ENCODE measurements at places on chromosomes 1 and 21.
A peak's percentile ranks its signal among the peaks of the same experiment; 100 is the strongest.

DNA sequence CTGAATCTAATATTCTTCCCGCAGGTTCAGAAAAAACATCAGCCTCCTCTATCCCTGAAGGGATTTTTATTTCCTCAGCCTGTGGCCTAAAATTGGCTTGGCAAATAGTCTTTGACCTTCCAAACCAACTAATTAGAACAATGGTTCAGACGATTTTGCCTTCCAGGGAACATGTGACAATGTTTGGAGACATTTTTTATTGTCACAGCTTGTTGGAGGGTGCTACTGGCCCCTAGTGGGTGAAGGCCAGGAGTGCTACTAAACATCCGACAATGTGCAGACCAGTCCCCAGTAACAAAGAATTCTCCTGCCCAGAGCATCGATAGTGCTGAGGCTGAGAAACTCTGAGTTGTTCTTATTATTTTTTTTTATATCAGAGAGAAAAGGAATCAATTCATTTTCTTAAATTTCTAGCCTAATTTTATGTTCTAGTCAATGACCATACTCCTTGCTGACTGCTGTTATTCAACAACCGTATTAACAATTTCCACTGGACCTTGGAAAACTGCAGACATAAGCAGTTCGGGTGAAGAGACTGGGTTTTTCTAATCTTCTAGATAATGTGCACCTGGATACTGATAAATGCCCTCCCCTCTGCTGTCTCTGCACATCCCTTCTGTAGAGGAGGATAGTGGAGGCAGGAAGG lies 280.7 kb downstream of the LMX1A start:
- no peak for DNase-seq

DNA sequence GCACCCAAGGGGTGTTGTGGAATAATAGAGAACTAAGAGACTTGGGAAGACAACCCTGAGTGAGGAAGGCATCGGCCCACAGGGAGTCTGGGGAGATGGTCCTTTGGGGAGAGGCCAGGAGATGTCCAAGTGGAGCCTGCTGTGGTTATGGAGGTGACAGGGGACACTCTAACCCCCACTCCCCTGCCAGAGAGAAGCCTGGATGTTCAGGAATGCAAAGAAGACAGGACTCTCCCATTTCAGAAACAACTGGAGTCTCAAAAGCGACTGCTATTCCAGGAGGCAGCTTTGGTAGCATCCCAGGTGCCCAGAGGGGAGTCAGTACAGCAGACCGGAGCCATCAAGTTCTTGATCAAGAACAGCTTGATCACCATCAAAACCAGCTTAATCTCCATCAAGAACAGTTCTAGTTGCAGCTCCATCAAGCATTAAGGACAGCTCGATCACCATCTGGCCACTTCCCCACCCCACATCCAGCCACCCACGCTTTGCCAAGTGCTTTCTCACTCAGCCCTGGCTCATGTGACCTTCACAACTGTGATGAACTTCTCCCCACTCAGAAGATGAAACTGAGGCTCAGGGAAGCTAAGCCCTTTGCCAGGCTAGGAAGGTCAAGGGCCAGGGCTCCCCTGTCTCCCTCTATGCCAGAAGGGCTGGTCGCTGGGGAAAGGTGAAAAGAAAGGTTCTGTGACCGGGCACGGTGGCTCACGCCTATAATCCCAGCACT lies 743 bp downstream of the CD52 start:
- peak; percentile 25 for DNase-seq

GRCh38 chr1:155044812-155045657 lies 6.1 kb upstream of the ADAM15 start:
- peak; percentile 57 for DNase-seq

DNA sequence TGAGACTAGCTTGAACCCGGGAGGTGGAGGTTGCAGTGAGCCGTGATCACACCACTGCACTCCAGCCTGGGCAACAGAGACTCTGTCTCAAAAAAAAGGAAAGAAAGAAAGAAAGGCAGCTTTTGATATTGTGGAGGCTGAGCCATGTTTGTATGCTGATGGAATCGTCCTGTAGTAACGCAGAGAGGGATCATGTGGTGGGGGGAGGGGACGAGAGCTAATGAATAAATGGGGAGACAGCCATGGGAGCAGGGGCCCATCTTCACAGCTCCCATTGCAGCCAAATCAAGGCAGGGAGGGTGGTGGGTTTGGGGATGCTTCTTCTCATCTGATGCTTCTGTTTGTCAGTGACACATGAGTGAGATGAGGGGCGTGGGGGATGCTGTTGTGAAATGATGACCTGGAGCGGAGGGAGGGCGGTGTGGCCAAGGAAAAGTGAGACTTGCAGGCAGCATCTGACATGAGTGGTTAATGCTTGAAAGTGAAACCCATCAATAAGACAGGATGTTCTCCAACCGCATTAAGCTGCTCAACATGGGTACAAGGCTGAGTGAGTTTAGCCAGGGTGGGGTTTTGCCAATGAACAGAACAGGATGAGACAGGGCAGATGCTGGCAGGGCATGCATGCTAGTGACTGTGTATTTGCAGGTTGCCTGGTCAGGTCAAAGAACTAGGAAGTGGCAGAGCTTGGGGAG lies 16.7 kb downstream of the SPATA21 start:
- no peak for DNase-seq

- no peak for DNase-seq
These were observed 11.4 kb downstream of the CLCA2 start for GRCh38 chr1:86435327-86435726.

Data from dorsolateral prefrontal cortex (tissue), 122 donors.